ENCODE measurements at places on chromosomes 2 and 18.

DNA sequence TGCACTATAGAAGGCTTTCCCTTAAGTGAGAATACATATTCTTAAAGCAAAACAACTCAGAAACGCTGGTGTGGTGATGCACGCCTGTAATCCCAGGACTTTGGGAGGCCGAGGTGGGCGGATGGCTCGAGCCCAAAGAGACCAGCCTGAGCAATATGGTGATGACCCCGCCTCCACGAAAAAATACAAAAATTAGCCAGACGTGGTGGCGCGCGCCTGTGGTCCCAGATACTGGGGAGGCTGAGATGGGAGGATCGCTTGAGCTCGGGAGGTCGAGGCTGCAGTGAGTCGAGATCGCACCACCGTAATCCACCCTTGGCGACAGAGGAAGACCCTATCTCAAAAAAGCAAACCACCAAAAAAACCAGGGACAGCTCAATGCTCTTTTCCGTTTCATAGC is 750 bp upstream of the CCDC150 start:
- no peak for DNase-seq

GRCh38 chr2:130252880-130253645 is 54.8 kb upstream of the TUBA3E start:
- DNase-seq: no peak

DNA sequence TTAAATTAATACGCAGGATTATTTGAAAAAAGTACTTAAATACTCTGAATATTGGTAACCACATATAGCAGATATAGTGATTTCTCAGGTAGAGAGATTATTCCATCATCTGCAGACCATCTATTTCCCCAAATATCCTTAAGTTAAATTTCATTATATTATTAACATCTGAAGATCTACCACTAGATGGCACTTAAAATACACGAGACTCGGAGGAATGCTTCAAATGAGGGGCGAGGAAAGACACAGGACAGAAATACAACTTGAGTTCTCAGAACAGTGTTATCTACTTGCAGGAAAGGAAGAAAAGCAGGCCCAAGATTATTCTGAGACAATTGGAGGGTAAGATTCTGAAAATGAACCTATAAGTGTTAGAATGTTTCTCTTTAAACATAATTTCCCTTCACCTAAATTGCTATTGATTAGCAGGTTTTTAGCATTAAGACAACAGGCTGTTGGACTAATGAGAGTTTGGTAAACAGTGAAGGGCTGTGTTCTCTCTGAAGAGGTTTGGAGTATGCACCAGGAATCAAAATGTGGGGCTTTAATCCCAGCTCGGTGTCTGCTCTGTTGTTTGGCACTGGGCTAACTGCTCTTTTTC is 76.9 kb upstream of the GCFC2 start:
- DNase-seq: no peak

DNA sequence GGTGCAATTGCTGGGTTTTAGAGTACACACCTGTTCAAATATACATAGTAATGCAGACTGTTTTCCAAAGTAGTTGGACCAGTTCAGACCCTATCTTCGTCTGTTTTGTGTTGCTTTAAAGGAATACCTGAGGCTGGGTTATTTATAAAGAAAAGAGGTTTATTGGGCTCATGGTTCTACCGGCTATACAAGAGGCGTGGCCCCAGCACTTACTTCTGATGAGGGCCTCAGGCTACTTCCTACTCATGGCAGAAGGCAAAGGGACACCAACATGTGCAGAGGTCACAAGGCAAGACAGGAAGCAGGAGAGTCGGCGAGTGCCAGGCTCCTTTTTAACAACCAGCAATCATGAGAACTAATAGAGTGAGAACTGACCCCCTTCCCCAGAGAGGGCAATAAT is 21.9 kb upstream of the EMILIN2 start:
- DNase-seq: peak; percentile 29

DNA sequence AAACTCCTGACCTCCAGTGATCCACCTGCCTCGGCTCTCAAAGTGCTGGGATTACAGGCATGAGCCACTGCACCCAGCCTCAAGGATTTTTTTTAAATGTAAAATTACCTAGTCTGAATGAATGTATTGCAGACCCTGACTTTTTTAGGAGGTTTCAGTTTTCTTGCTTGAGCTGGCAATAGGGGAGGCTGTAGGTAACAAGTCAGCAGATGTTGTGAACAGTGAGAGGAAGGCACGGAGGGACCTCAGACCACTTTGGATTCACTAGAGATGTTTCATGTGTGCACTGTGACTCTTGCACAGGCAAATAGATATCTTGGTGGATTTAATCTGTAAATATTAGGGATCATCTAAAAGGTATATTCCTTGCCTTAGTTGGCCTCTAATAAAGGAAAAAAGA is 6.4 kb downstream of the NDUFV2 start:
- DNase-seq: no peak

DNA sequence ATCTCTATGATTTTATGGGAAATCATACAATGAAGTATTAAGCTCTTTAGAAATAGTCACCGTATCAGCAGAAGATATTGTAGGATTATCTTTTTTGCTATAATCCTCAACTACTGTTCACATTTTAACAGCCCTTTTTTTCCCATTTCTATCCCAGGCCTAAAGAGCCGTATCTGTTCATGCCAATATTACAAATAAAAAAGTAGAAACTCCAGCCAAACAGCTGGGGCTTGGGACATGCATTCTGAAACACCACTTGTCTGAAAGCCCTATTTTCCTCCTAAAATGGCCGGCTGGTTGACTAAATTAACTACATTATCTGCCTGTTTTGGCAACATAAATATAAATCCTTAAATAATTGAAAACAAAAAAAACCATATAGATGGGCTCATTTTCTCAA is 477.8 kb downstream of the CDH2 start:
- no peak for DNase-seq

DNA sequence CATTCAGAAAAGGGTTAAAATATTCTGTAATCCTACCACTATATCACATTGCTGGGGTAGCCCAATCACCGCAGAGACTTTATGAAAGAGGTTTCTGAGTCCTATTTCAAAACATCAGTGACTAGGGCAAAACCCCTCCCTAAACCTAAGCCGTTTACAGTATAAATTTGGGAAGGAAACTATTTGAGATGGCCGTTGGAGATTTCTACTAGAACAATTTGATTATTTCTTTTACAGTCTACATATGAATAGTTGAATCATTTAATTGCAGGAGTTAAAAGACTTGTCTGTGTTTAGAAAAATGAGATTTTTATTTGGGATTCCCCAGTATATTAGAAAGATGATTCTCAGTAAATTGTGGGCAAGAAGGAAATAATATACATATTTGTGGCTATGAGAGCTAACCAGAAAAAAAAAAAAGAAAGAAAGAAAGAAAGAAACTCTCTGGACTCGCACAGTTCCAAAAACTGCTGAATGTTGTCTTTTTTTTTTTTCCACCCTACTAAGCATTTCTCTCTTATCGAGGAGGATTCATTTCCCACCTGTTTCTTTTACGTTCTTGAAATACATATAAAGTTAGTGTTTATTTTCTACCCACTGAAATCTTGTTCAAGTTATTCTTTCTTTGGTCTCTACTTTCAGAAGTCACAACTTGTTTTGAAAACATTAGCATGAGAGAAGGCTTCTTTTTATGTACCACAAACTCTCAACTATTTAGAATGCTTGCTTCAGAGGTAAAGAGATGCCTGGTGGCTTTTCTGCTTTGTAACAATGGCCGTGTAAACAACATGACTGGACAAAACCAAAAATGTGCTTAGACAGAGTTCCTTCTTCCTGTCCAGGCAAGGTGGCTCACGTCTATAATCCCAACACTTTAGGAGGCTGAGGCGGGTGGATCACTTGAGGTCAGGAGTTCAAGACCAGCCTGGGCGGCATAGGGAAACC is 65.9 kb downstream of the BCL2 start:
- peak; percentile 69 for DNase-seq

GRCh38 chr2:15365411-15365810 is 195.7 kb downstream of the NBAS start:
- DNase-seq: no peak

GRCh38 chr18:39208729-39209128 is 1643.1 kb upstream of the CELF4 start:
- peak; percentile 22 for DNase-seq

DNA sequence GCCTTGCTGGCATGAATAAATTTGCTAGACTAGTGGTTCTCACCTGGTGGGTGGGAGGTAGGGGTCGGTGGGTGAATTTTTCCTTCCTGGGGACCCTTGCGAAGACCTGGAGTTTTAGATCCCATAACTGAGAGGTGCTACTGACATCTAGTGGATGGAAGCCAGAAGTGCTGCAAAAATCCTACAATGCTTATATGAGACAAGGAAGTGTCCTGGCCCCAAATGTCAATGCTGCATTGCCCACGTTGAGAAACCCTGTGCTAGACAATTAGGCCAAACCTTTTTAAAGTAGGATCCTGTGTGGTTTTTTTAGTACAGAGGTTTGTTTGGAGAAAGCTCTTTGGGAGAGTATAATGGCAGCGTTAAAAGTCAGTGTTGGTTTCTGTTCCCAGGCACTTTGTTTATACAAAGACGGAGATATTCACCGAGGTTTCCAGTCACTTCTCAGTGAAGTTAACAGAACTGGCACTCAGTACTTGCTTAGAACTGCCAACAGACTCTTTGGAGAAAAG is 9.6 kb downstream of the SERPINB8 start:
- DNase-seq: peak; percentile 82

- DNase-seq: no peak
Measured at GRCh38 chr2:229775614-229776313, 61.4 kb upstream of the DNER start.

DNA sequence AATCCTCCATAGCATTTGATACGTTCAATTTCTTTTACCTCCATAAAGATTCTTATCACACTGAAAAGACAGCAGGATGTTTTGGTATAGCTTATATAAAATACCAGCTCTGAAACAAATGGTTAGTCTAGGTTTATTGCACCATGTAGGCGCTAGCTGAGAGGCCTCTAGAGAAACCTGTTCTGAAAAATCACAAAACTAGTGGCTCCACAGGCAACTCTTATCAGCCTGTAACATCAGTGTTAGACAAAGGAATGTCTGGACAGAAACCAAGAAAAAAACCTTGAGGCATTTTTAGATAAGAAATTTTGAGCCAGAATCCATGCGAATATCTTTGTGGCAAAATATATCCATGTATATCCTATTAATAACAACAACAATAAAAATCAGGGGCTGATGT is 440.4 kb upstream of the MAP2 start:
- DNase-seq: no peak

- DNase-seq: peak; percentile 45
Measured at GRCh38 chr18:49814147-49814499, 790 bp upstream of the ACAA2 start.

- no peak for DNase-seq
Measured at GRCh38 chr2:143717053-143717452, 587.8 kb downstream of the ARHGAP15 start.

- peak; percentile 60 for DNase-seq
Measured at GRCh38 chr2:62216616-62217015, 20.7 kb downstream of the B3GNT2 start.

DNA sequence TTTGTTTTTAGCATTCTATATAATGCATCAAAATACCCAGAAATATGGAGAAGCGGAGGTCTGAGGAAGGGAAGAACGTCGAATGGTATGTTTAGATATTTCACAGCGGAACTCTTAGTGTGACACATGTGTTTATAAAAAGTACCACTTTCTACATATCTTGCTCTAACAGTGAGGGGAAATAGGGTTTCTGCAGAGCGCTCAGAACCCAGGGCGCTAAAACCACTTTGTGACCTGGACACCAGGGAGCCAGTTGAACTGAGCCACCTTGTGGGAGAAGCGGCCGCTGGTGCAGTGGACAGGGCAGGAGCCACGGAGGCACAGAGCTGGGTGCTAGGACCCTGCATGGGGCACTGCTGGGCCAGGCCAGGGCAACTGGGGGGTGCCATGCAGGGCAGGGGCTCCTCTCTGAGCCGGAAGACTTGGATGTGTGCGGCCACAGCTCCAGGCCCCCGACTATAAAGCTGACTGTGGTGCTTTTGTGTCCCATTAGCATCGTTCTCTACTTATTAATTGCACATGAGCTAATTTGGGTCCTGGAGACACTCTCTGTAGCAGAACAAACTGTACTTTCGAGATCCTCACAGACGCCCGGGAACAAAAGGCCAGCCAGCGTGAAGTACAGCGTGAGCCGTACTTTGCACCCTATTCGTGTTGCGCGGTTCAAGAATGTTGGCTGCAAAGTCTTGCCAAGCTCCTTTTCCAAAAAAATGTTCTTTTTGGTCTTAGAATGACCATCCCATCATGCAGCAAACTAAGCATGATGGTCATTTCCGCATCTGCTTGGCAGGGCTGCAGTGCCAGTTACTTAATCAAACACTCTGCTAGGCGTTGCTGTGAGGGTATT is 151.9 kb upstream of the ALKAL2 start:
- no peak for DNase-seq

DNA sequence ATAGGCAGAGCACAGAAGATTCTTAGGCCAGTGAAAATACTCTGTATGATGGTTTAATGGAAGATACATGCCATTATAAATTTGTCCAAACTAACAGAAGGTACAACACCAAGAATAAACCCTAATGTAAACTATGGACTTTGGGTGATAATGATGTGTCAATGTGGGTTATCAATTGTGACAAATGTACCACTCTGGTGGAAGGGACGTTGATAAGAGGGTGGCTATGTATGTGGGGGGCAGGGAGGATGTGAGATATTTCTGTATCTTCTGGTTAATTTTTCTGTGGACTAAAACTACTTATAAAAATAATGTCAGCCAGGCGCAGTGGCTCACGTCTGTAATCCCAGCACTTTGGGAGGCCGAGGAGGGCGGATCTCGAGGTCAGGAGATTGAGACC is 86.2 kb downstream of the HNRNPLL start:
- DNase-seq: no peak

DNA sequence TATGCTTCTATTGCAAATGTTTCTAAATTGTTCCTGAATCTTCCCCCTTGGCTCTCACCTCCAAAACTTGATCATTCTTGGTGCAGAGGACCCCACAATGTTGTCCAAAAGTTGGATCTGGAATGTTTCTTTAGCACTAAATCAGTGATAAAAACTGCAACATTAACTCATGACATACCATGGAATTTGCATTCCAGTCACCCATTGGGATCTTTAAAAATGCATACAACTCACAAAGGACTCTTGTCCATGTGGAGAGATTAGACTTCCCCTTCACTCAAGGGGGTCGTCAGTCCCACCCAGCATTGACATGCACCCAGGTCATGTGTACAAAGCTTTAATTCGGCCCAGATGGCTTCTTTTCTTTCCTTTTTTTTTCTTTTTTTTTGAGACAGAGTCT is 169.3 kb downstream of the SETBP1 start:
- no peak for DNase-seq

GRCh38 chr2:224668123-224668909 is 47.8 kb downstream of the CCDC195 start:
- no peak for DNase-seq

GRCh38 chr2:128808462-128809258 is 490.0 kb upstream of the HS6ST1 start:
- peak; percentile 49 for DNase-seq

- DNase-seq: no peak
Measured at GRCh38 chr18:44786688-44787087, 106.0 kb downstream of the SETBP1 start.

- no peak for DNase-seq
Measured at GRCh38 chr2:225104971-225105370, 62.7 kb upstream of the DOCK10 start.

DNA sequence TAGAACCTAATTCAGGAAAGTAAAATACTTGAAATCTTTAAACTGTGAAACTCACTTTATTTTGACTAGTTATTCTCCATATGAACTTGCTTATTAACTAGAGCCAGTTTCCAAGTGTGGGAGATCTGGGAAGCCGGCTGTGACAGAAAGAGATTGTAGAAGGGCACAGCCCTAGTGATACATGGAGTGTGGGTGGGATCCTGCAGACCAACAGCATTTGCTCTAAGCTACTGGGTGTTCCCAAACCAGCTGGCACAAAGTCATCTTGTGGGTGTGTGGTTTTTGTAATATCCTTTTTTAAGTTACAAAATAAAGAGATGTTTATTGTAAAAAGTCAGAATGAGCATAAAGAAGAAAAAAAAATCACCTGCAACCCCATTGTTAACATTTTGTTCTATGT is 3.4 kb downstream of the DUSP19 start:
- peak; percentile 73 for DNase-seq

Measured in suppressor macrophage (primary cell).